ENCODE measurements at places on chromosomes 7 and 10.

DNA sequence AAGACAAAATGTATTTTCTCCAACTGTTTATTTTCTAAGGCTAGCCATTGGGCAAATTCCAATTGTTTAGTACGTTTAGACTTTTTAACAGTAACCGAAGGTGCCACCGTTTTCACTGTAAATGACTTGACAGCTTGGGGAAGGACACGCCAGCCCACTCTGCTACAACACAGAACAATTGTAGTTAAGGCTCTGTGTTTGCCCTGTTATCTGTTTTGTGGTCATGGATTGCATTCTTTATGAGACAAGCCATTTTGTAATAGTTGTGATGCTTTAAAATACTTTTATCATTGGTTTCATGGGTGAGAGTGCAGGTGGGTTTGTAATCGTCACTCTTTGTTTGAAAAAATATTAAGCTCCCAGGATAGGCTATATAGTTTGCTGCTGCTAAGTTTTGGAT, 6.6 kb upstream of the PITRM1 start:
- DNase-seq, result no peak
- no peak overlapping the region for H3K27ac ChIP-seq
- H3K4me1 ChIP-seq, result no peaks in the 10 kb centered on the region

DNA sequence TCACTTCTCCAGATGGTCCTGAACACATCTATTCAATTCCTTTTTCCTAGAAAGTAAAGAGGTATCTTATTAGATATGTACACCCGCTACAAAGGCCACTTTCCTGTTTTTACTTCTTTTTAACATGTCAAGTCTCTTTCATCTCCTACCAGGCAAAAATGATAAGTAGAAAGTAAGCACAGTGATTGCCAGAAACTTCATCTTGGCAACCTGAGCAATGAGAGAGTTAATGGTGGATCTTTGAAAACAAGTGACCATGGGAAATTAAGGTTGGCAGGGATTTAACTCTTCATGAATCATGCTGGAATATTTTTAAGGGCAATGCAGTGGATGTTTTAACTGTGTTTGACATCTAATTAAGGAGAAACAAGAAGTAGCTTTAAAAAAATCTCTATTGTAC, 2.7 kb downstream of the SEMA3A start:
- peaks cover 11% of the 10 kb centered on the region for H3K27me3 ChIP-seq
- no peak overlapping the region for H3K27ac ChIP-seq
- no peak overlapping the region for H3K4me3 ChIP-seq
- no peaks in the 10 kb centered on the region for H3K36me3 ChIP-seq
- H3K4me1 ChIP-seq, result peaks cover 28% of the 10 kb centered on the region

- H3K27ac ChIP-seq, result no peak overlapping the region
- H3K27me3 ChIP-seq, result no peaks in the 10 kb centered on the region
- H3K4me3 ChIP-seq, result no peak overlapping the region
- DNase-seq, result no peak
Measured at GRCh38 chr10:2543142-2543886, 524.0 kb upstream of the PFKP start.

DNA sequence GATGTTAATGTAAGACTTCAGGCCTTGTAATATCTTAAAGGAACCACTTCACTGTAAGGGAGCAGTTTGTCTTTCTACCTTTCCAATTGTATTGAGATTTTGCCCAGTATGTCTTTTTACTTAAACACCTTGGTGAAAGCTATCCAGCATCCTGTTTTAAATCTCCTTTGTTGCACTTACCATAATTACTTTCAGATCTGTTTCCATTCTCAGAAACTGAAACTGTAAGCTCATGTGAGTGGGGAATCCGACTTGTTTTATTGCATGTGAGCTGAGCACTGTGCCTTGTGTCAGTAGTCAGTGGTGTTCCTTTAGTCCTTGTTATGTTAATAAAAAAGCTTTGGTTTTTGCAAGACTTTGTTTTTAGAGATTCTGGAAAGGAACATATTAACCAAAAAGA, 42.2 kb downstream of the BMPR1A start:
- no peak overlapping the region for H3K4me3 ChIP-seq
- peaks cover 13% of the 10 kb centered on the region for H3K4me1 ChIP-seq
- DNase-seq, result no peak
- no peaks in the 10 kb centered on the region for H3K36me3 ChIP-seq

DNA sequence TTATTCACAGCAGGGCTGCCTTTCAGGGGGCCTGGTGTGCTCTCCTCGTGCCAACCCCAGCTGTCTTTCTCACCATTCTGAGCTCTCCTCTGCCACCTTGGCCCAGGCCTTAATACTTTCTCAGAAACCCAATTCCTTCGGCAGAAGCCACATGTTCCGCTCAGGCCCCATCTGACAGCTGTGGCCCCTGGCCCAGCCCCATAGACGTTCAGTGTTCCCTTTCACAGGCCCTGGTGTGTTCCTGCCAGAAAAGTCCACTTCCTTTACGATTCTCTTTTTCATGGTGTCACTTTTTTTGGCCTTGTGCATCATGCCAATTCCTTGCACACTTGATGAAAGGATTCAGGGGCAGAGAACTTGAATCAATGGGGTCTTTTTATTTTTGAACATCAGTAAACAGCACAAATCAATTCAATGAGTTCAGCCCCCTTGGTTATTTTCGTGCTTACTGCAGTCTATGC, 15.9 kb upstream of the GPNMB start:
- no peak for DNase-seq
- no peak overlapping the region for H3K4me3 ChIP-seq
- H3K36me3 ChIP-seq, result no peaks in the 10 kb centered on the region
- no peak overlapping the region for H3K27ac ChIP-seq

DNA sequence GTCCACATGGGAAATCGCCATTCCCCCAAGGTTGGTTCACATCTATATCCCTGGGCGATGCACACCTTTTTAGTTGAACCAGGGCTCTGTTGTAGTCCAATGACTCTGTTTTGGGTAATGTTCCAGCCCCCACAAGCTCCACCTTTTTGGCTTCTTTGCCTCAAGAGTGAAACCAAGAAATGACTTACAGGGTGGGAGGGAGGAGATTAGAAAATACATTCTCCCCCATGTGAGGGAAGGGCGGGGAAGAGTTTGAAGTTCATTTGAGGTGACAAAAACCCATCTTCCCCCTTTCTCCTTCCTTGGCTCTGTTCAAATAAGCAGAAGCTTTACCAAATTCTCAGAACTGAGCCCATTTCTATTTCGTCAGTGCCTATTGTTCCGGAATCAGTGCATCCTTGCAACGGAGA, 82.8 kb downstream of the GATA3 start:
- H3K36me3 ChIP-seq, result peaks cover 1% of the 10 kb centered on the region
- H3K27me3 ChIP-seq, result no peaks in the 10 kb centered on the region
- H3K4me1 ChIP-seq, result peaks cover 69% of the 10 kb centered on the region
- peak overlapping the region; percentile 83 for H3K27ac ChIP-seq

DNA sequence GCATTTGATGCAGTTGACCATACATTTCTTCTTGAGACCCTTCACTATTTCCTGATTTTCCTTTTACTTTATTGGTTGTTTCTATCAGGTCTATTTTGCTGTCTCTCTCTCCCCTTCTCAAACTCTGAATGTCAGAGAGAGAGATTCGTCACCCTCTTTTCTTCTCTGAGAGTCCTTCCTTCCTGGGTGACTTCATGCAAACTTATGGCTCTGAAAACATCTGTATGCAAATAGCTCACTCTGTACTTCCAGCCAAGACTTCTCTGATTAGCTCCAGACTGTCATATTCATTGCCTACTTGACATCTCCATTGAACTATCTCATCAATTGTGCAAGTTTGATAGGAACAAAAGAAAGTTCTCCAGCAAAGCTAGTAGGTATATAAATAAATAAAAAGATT, 191.7 kb upstream of the KLF6 start:
- DNase-seq, result no peak
- H3K36me3 ChIP-seq, result peaks cover 7% of the 10 kb centered on the region
- no peak overlapping the region for H3K4me3 ChIP-seq

- no peak overlapping the region for H3K27ac ChIP-seq
- DNase-seq, result no peak
- no peak overlapping the region for H3K4me3 ChIP-seq
- H3K4me1 ChIP-seq, result peaks cover 5% of the 10 kb centered on the region
- H3K27me3 ChIP-seq, result peaks cover 2% of the 10 kb centered on the region
- H3K36me3 ChIP-seq, result no peaks in the 10 kb centered on the region
Measured at GRCh38 chr10:61804414-61804813, 97.1 kb upstream of the ARID5B start.

DNA sequence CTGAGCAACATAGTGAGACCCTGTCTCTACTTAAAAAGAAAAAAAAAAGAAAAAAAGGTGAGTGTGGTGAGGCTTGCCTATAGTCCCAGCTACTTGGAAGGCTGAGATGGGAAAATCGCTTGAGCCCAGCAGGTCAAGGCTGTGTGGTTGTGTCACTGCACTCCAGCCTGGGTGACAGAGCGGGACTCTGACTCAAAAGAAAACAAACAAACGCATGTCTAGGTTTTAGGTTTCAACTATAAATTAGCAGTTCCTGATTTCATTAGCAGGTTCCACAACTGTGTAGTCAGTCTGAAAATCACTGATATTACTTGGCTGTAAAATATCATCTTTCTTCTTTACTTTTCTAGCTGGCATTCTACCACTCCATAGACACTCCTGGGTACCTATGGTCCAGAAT, 155.7 kb upstream of the HGF start:
- no peaks in the 10 kb centered on the region for H3K27me3 ChIP-seq
- no peak overlapping the region for H3K27ac ChIP-seq
- no peaks in the 10 kb centered on the region for H3K4me1 ChIP-seq
- no peak overlapping the region for H3K4me3 ChIP-seq
- no peaks in the 10 kb centered on the region for H3K36me3 ChIP-seq

DNA sequence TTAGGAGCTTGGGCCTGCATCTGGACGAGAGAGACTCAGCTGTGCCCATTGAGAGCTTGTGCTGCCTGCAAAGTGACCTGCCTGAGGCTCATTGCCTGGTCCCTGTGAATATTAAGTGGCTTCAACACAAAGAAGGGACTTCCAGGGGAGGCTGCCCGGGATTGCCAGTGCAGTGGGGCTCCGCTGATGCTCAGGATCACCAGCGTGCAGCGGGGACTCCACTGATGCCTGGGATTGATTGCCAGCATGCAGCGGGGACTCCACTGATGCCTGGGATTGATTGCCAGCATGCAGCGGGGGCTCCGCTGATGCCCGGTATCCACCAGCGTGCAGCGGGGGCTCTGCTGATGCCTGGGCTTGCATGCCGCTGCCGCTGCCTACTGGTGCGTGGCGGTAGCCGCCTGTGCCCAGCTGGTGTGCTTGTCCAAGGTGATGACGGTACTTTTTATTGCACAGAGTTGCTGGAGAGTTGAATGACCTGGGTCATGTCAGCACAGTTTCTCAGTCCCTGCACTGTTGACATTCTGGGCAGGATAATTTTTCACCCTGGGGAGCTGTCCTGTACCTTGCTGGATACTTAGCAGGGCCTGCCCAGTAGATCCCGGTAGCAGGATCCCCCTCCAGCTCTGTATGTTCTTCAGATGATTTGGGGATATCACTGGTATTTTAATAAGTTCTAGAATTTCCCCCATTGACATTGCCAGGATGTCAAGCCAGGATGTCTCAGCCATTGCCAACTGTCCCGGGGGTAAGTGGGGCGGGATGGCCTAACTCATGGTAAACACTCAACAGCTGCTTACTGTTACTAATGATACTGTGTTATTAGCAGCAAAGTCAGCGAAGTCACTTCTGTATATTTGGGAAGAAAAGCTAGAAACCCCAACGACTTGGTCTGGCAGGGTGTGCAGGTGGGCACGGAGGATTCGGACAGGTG, 13.0 kb downstream of the DOCK1 start:
- H3K4me1 ChIP-seq, result no peaks in the 10 kb centered on the region
- no peak for DNase-seq

DNA sequence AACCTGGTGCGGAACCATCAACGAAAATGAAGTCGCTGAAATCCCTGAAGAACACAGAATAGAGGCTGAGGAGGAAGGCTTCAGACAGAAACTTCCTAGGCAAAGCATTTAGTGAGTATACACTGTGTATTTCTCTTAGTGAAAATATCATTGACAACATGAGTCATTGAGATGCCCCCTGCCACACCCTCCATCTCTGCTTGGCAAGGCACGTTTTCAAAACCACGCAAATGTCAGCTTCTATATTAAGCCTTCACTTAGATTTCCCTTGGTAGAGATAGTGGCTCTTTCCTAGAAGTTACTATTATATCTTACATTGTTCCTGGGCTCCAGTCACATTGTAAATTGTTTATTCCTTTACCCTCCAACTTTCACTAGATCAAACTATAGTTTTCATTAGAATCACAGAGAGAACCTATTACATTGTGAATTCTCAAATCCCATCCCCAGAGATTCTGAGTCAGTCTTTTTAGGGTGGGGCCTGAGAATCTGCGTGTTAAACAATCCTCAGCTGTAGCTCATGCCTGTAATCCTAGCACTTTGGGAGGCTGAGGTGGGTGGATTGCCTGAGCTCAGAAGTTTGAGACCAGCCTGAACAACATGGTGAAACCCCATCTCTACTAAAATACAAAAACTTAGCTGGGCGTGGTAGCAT, 4.6 kb upstream of the SKAP2 start:
- no peak overlapping the region for H3K27ac ChIP-seq
- no peak overlapping the region for H3K4me3 ChIP-seq
- H3K4me1 ChIP-seq, result peaks cover 13% of the 10 kb centered on the region

- H3K27ac ChIP-seq, result no peak overlapping the region
- H3K36me3 ChIP-seq, result no peaks in the 10 kb centered on the region
- H3K27me3 ChIP-seq, result peaks cover under 1% of the 10 kb centered on the region
- no peak for DNase-seq
- H3K4me1 ChIP-seq, result peaks cover 28% of the 10 kb centered on the region
Measured at GRCh38 chr10:5550250-5550545, 25.4 kb downstream of the CALML3 start.

All from activated T-helper 1 cell treated with anti-CD3 and anti-CD28 coated beads, Interleukin-12 subunit alpha, Interleukin-12 subunit beta, Interleukin-2, Interleukin-4 antibody, amounts not matched to agents 30 ng/mL and 10 ng/mL and 1 ng/mL, durations not matched to agents 14 hours and 24 hours and 36 hours (primary cell).